ENCODE measurements at places on chromosomes 6 and 20.

DNA sequence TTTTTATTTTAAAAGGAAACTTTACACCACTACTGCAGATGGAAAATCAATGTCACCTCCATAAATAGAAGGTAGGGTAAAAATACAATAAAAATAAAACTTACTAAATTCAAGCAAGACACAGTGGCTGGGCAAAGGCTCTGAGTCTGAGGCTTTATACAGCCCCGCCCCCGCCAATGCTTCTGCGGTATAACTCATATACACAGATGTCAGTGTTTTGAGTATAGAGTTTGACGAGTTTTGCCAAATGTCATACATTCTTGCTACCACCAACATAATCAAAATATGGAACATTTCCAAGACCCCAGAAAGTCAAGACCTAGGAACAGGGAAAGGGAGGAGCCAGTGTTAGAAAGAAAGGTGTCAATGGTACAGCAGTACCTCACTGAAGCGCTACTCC lies 12.8 kb downstream of the NFATC2 start:
- DNase-seq: no peak

DNA sequence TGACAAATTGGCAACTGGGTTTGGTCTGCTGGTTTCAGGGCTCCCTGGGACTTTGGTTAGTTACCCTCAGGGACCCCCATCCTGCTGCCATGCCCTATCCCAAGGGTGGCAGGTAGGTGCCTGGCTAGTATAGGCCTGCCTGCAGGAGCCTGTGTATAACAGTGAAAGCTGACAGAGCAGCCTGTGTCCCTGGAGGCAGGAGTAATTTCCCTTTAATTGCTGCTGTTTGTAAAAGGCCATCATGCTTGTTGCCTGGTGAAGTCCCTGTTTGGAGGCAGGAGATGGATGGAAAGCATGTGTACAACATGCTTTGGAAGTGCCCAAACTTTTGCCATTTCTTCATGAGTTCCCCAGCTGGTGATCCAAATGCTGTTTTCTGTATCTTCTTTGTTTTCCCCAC lies 30.1 kb downstream of the CMTR1 start:
- DNase-seq: no peak

- no peak for DNase-seq
These were observed 7.9 kb downstream of the UBR2 start for GRCh38 chr6:42571611-42572342.

GRCh38 chr6:50824552-50824951 lies 5.9 kb downstream of the TFAP2B start:
- DNase-seq: no peak
